ENCODE measurements at places on chromosomes 13 and 19.

- DNase-seq, result no peak
Measured at GRCh38 chr19:47145639-47146486, 15.2 kb downstream of the SAE1 start.

DNA sequence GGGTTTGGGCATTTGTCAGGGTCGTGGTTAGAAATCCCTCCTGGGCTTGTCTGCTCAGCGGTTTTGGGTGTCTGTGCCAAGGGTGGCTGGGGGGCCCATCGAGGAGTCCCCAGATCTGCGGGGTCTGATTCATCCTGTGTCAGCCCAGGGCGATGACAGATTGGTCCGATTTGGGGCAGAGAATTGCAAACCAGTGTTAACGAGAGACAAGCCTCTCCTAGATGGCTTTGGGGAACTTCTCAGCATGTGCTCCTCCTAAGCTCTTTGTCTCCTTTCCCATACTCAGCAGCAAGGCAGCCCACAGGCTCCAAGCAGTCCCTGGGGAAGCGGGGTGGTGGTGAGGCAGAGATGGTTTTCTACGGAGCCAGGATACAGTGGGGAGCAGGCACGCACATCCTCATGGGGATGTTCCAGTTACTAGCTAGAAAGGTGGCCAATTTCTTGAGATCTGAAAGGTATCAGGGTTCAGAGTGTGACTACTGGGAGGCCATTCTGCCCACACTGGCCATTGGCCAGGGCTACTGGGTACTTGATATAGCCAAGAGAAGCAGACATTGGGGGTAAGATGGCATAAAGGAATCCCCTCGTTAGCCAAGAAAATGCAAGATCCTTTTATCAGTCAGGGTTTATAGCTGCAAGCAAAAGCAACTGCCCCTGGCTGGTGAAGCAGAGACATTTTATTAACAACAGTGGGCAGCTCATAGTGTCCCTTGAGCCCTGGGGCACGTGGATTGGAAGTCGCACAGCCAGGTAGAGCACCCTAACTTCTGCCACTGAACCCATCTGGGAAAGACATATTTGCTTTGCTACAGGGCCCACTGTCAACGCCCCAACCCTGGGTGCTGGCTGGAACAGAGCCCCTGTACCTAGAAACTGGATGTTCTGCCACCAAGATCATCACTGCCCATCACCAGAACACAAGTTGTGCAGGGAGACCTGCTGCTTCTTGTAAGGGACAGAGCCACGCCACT lies 63.6 kb downstream of the RGCC start:
- DNase-seq, result no peak

DNA sequence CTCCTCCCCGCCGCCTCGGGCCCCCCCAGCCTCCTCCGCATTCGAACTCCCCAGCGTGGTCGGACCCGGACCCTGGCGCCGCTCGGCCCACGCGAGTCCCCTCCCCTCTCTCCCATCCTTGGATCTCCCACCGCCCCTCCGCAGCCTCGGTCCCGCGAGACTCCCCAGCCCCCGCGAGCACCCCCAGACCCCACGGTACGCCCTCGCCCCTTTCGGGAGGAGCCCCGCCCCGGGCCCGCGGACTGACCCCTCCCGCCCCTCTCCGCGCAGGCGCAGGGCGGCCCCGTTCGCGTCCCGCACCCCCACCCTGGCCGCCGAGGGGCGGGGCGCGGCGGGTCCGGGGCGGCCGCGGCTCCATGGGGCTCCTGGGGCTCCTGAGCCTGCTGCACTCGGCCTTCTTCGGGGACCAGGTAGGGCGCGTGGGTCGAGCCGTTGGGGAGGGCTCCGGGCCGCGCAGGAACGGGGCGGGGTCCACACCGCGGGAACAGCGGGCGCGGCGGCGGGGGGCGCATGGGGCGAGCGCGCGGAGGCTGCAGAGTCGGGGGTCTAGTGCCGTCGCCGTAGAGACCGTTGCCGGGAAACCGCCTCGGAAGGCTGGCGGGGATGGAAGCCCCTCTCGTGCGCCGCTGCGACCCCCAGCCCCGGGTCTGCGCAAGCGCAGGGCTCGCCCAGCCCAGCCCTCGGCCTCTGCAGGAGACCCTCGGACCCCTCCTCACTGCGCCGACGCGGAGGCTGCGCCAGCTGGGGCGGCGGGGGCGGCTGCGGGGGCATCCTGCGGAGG lies 3.8 kb upstream of the APC2 start:
- DNase-seq, result peak; percentile 34

GRCh38 chr19:13526552-13526951 lies 20.3 kb upstream of the CACNA1A start:
- no peak for DNase-seq

DNA sequence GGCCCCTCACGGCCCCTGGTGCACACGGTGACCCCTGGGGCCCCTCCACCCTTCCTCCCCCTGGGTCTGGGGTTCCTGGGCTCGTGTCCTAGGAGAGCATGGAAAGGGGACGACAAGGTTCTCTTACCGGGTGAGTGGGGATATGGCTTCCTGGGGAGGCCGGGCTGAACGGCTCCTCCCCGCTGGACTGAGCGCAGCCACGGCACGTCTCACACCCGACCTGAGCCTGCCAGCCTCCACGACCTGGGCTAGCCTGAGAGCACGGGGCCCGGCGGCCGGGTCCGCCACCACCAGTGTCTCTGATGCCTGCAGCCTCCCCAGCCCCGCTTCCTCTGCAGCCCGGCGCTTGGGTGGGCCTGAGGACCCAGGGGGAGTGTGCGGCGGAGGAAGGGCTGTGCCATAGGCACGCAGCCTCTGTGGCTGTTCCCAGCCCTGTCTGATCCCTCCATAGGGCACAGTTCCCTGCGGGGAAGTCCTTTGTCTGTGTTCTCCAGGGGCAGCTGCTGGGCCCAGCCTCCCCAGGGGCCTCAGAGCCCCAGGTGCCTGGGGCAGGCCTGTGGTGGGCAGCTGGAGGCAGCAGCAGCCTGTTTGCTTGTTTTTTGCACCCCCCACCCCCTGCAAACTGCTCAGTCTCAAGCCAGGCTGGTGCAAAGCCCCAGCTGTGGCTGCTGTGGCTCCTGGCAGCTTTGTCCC lies 15.0 kb downstream of the PLIN4 start:
- DNase-seq, result no peak

Data from NCI-H187 (cell line).